Islet precursor cell (in vitro differentiated cells): ENCODE measurements at places on chromosomes 6 and 20.

DNA sequence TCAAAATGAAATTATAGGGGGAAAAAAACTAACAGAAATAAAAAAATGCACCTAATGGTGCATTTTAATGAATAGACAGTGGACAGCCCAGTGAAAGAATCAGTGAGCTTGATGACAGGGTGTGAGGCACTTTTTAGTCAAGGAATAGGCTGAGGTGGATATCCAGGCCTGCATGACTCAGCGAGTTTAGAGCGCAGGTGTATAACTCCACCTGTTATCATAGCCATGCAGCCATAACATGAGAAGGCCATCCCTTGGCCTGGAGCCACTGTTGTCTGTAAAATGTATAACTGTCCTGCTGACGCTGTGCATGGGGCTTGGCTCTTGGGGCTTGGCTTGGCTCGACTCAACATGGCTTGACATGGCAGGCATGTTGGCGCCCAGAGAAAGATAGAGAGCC lies 331.5 kb upstream of the NOX3 start:
- DNase-seq, result no peak

GRCh38 chr6:128240024-128240428 lies 280.4 kb downstream of the PTPRK start:
- no peak for DNase-seq

DNA sequence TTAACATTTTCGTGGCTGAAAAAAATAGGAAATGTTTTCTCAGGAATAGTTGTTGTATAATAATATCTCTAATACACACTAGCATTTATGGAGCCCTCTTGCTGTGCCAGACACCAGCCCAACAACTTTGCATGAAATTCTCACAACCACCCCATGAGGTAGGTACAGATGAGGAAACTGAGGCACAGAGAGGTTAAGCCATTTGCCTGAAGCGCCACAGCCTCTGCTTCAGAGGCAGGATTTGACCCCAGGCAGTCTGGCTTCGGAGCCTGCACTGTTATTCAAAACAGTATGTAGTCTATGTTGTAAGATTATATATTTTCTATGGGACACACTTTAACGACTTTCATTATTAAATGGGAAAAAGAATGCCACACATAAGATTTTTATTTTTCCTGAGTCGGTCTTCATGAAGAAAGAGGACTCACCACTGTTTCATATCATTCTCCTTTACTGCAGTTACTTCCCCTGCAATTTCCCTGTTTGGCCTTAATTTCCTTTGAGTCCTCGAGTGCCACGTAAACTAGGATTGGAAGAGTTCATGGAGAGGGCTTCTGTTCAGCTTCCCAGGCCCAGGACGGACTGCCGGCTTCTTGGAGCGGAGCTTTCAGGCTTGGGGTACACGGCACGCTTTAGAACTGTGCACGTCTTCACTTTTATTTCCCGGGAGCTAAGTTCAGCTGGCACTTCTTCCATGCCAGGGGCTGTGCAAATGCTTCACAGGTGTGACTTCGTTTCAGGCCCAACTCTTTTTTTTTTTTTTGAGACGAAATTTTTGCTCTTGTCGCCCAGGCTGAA lies 128.0 kb downstream of the BMP7 start:
- no peak for DNase-seq

- DNase-seq, result no peak
Measured at GRCh38 chr6:147222160-147222838, 18.1 kb downstream of the STXBP5 start.

- no peak for DNase-seq
Measured at GRCh38 chr6:65531533-65531932, 175.5 kb downstream of the EYS start.

GRCh38 chr6:35724059-35724458 lies 12.8 kb upstream of the ARMC12 start:
- DNase-seq, result no peak

- no peak for DNase-seq
Measured at GRCh38 chr6:163667372-163668060, 253.0 kb downstream of the QKI start.

GRCh38 chr6:36246506-36247268 lies 23.2 kb upstream of the PNPLA1 start:
- DNase-seq, result peak; percentile 50

GRCh38 chr6:135820340-135820739 lies 31.2 kb upstream of the PDE7B start:
- DNase-seq, result no peak

DNA sequence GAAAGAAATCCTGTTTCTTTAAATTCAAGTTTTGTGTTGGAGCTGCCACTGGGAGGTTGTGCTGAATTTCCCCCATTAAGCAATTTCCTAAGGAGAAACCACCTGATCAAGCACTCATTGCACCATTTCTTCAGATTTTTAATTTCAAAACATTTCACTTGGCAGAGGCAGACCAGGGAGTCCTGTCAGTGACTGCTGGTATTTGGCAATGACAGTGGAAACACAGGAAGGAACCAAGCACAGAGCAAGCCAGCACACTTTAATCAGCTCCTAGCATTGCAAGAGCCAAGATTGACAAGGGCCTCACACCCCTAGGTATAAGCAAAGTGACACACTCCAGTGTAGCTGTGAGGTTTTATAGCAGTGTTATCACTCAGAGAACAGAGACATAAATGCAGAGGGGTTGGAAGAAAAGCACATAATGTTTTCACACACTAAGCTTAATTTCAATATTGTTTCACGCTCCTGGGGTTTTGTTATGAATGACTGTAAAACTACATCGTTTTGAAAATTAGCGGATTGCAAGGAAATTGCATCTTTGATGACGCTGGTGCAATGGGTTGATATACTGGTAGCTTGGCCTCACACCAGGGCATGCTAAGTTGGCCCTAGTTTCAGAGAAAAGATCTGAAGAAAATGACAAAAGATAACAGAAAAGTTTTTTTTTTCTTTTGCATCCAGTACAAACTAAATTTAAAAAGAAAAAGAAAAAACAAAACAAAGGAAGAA lies 768.4 kb downstream of the TFAP2A start:
- DNase-seq, result no peak
